Hematopoietic multipotent progenitor cell treated with erythropoietin and hydrocortisone succinate and interleukin-3 and kit ligand, for 6 days (in vitro differentiated cells): ENCODE measurements at places on chromosomes 12 and 14.

DNA sequence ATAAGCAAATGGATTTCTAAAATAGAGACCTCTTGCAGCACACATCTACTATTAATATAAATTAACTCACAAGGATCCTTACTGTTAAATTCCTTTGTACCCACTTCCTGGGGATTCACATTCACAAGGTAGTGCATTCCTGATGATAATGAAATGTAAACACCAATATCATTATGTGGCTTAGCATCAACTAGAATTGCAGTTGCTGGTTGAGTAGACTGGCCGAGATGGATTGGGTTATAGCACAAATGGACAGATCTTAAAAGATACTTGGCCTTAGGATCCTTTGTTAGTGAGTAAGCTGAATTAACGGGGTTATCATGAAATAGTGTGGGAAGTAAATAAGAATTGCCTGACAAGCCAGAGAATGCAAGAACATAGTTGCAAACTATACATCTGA, 369.1 kb downstream of the AEBP2 start:
- DNase-seq = no peak

DNA sequence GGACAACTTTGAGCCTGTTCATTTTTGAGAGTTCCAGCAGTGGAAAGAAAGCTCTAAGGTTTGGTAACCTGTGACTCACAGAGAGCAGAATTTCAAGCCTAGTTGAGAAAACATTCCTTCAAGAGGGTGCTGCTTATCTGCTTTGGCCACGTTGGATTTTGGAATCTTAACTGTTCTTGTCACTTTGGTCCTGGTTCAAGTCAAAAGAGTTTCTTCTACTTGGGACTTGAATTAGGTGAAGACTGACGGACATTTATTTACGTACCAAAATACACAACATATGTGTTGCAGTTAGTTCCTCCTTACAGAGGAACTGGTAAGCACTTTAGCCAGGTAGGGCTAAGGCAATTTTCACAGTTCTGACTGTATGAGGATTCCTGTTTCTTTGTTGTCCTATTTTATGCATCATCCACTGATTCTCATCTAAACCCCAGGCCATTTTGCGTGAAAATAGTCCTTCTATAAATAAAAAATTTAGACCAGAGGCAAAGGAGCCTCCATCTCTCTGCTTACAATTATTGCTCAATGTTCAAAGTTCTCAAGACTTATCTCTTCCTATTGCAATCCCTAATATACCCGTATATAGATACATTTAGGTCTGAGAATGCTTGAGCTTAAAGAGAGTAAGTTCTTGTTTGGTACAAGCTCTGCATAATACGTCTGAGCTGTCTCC, 580.9 kb downstream of the DIO2 start:
- DNase-seq = no peak

- DNase-seq = no peak
These were observed 163.0 kb upstream of the NUDT4 start for GRCh38 chr12:93214523-93215289.

DNA sequence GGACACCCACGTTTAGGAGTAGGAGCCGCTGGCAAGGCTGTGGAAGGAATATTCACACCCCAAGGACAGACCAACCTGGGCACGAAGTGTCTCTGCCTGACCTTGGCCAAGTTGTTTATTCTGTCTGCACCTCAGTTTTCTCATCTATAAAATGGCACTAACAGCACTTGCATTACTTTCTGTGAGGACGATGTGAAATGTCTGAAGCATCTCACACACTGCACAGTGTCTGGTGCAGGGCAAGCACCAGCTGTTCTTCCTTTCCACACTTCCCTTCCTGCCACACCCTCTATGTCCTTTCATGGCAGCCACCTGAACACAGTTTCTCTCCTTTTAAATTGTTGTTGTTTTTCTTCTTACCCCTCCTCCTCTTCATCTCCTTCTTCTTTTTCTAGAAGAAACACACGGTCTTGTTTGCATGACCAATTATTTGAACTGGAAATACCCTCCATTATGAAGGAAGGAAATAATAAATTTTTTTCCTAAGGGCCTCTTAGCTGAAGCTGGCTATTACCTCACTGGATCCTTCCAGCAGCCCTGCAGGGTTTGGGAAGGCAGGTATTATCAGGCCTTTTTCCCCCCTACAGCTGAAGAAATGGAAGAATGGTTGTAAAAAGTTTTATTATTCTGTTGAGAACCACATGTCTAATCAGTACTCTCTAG, 42.9 kb upstream of the ATP23 start:
- no peak for DNase-seq

DNA sequence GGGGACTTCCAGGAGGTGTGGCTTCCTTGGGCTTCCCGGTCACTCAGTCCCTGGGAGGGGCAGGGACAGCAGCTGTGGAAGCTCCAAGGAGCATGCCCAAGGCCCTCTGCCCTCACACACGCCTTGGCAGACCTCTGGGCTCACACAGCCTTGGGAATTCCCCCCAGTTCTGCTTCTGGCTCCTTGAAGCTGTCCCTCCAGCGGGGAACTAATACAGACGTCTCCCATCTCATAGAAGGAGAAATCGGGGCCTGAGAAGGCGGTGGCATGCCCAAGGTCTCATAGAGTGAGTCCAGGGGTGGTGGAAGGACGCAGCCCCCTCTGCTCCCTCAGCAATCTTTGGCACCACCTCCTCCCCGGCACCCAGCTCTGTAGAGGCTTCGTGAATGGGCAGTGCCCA, 15.7 kb upstream of the TMEM119 start:
- DNase-seq = no peak

- no peak for DNase-seq
These were observed 5.1 kb downstream of the CTDSP2 start for GRCh38 chr12:57841445-57841844.

DNA sequence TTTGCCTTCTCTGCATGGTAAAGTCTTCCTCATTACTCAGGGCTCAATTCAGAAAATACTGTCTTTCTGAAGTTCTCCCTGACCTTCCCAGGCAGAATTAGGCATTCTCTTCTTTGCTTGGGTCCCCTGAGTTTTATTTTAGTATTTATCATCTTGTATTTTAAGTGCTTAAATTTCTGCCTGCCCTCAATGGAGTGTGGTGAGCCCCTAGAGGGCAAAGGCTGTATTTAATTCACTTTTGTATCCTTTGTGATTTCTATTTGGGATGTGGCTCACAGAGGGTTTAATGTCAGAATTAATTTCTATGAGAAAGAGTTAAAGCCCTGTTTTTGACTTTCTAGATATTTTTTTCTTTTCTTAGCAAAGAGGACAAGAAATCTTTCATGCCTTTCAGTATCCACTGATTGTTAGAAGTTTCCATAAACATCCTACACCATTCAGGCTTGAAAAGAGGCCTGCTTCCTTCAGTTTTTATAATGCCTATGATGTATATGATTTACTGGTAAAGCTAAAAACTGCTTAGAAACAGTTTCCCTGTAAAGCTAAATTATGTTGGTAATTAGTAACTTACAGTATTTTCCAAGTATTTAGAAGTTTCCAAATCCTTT, 55.6 kb upstream of the PTPRB start:
- peak; percentile 31 for DNase-seq

DNA sequence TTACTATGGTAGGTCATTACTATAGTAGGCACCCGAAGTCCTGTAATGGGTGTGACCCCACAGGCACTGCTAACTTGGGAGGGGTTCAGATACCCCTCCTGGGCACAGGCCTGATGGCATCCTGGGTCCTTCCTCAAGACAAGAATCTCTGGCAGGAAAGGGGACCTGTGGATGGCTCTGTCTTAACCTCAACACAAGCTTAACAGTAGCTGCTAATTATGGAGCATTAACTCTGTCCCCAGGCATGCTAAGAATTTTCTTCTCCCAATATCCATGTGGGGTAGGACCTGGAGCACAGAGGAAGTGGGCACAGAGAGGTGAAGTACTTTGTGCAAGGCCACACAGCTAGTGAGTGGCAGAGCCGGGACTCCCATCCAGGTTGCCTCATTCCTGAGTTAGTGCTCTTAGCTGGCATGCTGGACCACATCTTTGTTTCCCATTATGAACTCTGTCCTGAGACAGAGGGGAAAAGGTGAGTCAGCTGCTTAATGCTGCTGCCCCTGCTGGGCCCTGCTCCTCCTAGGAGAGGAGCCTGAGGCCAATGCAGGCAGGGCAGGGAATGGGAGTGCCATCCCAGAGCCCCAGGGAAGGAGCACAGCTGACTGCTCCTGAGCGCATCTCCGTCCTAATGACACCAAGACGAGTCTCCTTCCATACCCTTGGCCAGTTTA, 32.1 kb downstream of the GALNT16 start:
- DNase-seq = no peak

DNA sequence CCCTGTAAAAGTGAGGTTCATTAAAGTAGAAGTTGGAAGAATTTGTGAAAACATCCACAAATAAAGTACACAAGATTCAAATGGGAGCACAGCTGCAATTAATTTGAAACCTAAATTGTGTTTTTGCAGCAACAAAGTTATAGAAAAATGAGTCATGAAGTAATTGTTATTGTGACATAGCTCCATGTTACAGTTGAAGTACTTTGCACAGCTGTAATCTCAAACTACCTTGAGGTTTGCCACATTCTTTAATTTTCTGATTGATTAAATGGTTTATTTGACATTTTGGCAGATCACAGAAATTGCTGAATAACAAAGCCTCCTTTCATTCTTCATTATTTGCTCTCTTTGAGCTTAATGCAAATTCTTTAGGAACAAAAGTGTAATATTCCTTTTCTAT, 111.3 kb downstream of the RMST start:
- DNase-seq = no peak

DNA sequence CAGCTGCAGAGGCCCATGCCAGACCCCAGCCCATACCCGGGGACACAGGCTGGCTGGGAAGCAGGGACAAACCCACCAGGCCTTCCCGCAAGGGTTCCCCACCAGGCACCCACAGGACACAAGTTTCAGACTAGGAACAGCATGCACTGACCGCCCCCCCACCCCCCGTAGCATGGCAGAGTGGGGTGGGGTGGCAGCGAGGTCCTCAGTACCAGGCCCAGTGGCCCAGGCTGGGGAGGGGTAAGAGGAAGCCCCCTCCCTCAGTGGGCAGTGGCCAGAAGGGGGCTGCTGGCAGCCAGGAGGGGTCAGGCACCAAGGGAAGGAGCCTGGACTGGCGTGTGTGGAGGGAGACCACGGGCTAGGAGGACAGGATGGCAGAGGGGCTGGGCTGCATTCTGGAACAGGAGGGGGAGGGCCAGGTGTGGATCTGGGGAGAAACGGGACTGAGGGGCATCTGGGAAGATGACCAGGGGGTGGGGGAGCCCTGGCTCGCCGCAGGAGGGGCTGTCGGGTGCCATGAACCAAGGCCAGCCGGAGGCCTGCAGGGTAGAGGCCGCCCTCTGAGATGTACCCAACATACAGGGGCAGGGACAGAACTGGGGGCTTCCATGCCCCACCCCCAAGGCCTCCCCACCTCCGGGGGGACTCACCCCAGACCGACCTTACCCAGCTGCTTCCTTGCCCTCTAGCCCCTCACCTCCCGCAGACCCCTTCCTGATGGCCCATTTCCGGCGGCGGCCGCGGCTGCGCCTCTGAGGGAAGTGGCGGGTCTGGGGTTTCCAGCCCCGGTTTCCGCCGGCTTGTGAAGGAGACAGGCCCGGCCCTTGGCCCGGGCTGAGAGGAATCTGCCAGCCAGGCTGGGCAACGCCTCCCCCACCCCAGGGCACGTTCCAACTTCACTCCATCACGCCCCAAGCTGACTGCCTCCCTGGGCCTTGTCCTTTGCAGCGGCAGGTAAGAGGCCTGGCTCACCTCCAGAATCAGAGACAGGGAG, 5.6 kb upstream of the JAG2 start:
- DNase-seq = peak; percentile 48

DNA sequence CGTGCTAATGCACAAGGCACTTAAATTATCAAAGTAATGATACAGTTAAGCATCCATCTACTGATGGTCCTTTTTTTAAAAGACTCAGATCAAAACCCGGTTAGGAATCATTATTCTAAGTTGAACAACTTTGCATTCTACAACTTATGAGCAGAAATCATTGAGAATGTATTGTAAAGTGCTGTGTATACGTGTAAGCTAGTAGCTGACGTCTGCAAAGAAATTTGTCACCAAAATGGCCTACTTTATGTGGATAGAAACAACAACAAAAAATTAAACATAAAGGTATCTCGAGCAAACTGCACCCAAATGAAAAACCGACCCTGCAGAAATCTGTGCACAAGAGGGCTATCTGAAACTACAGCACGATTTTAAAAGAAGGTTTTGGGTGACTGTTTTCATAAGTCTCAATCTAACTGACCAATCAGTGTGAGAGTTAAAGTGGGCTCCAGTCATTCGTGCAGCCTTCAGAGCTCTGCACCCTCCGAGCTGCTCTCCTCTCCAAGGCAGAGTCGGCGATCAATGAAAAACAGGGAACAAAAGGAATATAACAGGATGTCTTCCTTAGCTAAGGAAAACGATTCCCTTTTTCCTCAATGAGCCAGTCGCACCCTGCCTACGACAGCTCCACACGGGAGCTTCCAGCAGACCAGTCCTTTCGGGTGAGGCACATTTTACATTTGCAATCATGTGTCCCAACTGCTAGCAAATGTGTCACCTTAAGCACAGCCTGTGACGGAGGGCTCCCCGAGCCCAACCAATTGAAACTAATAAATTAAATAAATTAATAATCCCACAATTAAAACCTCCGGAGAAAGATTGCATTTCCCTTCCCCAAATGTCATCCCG, 200.7 kb upstream of the FOXN3 start:
- peak; percentile 64 for DNase-seq

GRCh38 chr14:31774567-31774966, 213.4 kb downstream of the NUBPL start:
- DNase-seq = no peak

GRCh38 chr12:47812797-47813510, 6.7 kb downstream of the HDAC7 start:
- peak; percentile 87 for DNase-seq
